ENCODE measurements at places on chromosomes 3 and 15. TPM values are rescaled to one million over a fixed set of nuclear protein-coding genes. Genes with fewer than 3 reads are reported as not detected.

SKIL gene
- 30.1 TPM for total RNA-seq

ALG3 gene
- total RNA-seq: 27.4 TPM

FBXO40 gene
- total RNA-seq: 57.2 TPM

RBM6 gene
- 26.2 TPM for total RNA-seq

TNFSF10 gene
- total RNA-seq: 8.5 TPM

TRIM71 gene
- total RNA-seq: not detected

FOXL2NB gene
- 0.14 TPM for total RNA-seq

REC114 gene
- not detected for total RNA-seq

TBCCD1 gene
- 6.2 TPM for total RNA-seq

KLF15 gene
- total RNA-seq: 64.0 TPM

LRRK1 gene
- total RNA-seq: 3.2 TPM

TMEM41A gene
- 9.5 TPM for total RNA-seq

CCR4 gene
- total RNA-seq: not detected

DHFR2 gene
- 1.7 TPM for total RNA-seq

TP63 gene
- total RNA-seq: 83.0 TPM

CD96 gene
- 0.41 TPM for total RNA-seq

AGBL1 gene
- total RNA-seq: 6.6 TPM

FRMD5 gene
- total RNA-seq: not detected

LDHAL6B gene
- not detected for total RNA-seq

CTXN2 gene
- total RNA-seq: not detected

KBTBD13 gene
- total RNA-seq: 5.0 TPM

ADAMTS17 gene
- 12.1 TPM for total RNA-seq

SERINC4 gene
- total RNA-seq: 0.30 TPM

NMD3 gene
- total RNA-seq: 53.4 TPM

RSRC1 gene
- total RNA-seq: 19.1 TPM

VGLL4 gene
- 11.7 TPM for total RNA-seq

EIF4E3 gene
- total RNA-seq: 51.0 TPM

PTH1R gene
- total RNA-seq: 5.9 TPM

SMAD6 gene
- total RNA-seq: 5.5 TPM

CLDN16 gene
- not detected for total RNA-seq

MYH15 gene
- total RNA-seq: 0.30 TPM

CCR1 gene
- 1.7 TPM for total RNA-seq

MORC1 gene
- total RNA-seq: not detected

TMEM89 gene
- total RNA-seq: not detected

STRIT1 gene
- total RNA-seq: 1,022 TPM

GOLGA8T gene
- total RNA-seq: not detected

GRM7 gene
- not detected for total RNA-seq

CIB2 gene
- total RNA-seq: 7.3 TPM

CFAP91 gene
- total RNA-seq: 0.88 TPM

USF3 gene
- total RNA-seq: 17.2 TPM

CP gene
- 2.2 TPM for total RNA-seq

CNTN3 gene
- total RNA-seq: 0.07 TPM

JMJD7 gene
- total RNA-seq: 6.7 TPM

UROC1 gene
- total RNA-seq: 0.08 TPM

SLC6A1 gene
- 1.9 TPM for total RNA-seq

MLF1 gene
- 37.4 TPM for total RNA-seq

GOLGA8G gene
- total RNA-seq: not detected

MGLL gene
- 63.0 TPM for total RNA-seq

C15orf62 gene
- total RNA-seq: not detected

LEO1 gene
- 6.5 TPM for total RNA-seq

HCLS1 gene
- total RNA-seq: 7.4 TPM

LIPC gene
- total RNA-seq: not detected

C3orf85 gene
- total RNA-seq: not detected

SLC28A1 gene
- total RNA-seq: 0.39 TPM

SMCO1 gene
- 1.2 TPM for total RNA-seq

PPP1R14D gene
- not detected for total RNA-seq
